Activated CD8-positive, alpha-beta memory T cell treated with anti-CD3 and anti-CD28 coated beads for 4 hours (primary cell): ENCODE measurements at places on chromosomes 11 and 22.

DNA sequence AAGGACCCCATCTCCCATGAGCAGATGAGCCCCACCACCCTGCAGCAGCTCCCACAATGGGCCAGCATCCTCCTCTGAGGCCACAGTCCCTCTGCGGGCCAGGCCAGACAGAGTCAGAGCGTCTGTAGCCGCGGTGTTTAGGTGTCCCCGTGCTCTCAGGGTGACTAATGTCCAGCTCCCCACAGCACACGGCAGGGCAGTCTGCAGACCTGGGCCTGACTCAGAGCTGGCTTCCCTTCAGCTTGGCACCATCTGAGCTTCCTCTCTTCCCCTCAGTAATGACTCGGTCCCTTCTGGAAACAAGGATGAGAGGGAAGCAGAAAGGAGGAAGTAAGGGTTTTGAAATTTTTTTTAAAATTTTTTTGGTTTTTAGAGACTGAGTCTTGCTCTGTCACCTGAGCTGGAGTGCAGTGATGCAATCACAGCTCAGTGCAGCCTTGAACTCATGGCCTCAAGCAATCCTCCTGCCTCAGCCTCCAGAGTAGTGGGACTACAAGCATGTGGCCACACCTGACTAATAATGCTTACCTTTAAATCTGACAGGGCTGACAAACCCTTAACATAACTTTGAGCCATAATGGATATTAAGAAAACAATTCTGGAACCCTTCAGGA is 28.5 kb downstream of the LRRC74B start:
- no peak for DNase-seq

- no peak for DNase-seq
Measured at GRCh38 chr11:25910086-25910485, 421.8 kb upstream of the ANO3 start.

DNA sequence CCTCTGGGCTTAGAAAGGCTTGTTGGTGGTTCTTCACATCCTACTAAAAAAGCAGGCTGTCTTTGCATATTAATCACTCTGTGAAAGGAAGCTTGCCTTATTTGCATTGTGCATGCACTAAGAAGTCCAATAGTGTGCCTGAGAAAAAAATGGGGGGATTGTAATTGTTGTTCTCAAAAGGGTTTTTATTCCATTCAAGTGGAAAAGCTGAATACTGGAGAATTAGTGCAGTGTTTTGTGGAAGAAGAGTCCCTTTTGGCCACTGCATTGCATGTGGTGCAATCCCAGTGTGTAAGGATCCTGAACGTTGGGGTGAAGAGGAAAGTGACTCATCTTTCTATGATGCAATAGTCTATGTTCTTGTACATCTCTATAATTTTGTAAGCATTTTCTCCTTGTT is 16.5 kb downstream of the NCAM1 start:
- no peak for DNase-seq

GRCh38 chr22:48432781-48433518 is 1394.7 kb downstream of the BRD1 start:
- no peak for DNase-seq

DNA sequence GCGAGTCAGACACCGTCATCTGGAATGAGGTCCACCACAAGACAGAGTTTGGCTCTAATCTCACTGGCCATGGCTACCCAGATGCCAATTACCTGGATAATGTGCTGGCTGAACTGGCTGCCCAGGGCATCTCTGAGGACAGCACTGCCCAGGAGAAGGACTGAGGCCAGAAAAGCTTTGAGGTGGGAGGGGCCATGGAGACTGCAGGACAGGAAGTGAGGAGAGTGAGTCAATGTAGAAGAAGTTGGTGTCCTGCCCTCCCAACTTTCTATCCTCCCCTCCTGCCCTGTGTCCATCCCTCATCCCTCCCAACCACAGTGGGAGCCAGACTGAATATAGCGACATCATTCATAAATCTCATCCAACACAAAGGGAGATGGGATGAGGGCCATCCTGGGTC is 8.0 kb downstream of the MPEG1 start:
- no peak for DNase-seq

DNA sequence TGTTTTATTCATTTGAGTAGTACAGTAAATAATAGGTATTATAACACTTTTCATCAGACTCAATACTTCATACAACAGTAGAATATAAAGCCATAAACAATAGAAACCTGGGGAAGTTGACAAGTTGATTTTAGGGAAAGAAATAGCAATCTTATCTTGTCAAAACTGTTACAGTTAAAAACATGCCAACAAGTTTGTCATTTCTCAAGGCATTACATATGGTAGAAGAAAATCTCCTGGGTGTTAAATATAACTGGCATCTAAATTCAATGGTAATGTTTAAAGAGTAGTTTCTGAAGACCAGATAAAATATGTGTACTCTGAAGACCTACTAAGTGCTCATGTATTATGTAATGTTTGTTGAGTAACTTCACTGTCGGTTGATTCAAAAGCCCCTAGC is 75.1 kb downstream of the LRRC4C start:
- no peak for DNase-seq

GRCh38 chr11:104098132-104098531 is 61.7 kb downstream of the DDI1 start:
- no peak for DNase-seq

- DNase-seq: no peak
Measured at GRCh38 chr11:111524056-111524455, 9.5 kb downstream of the HOATZ start.

- no peak for DNase-seq
Measured at GRCh38 chr22:47460861-47461260, 698.4 kb downstream of the TBC1D22A start.

DNA sequence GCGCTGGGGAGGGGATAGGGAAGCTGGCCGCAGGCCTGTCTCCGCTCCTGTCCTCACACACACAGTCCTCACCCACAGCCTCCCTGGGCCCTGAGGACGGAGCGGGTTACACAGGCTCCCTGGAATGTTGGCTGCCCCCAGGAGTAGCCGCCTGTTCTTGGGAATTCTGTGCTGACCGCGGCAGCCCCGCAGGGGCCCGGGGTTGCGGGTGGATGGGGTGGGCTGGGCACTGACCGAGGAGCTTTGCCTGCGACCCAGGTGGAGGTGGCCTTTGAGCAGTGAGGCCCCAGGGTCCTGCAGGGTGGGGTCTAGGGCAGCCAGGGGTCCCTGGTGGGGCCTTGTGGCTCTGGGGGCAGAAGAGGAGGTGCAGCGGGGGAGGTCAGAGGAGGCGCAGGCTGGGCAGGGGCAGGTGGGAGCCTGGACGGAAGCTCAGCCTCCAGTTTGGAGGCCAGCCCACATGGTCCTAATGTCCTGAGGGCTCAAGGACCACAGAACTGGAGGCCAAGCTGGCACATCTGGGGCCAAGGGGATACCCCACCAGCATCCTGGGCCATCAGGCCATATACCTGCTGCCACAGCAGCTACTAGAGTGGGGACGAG is 6.6 kb upstream of the MRGPRG start:
- no peak for DNase-seq

DNA sequence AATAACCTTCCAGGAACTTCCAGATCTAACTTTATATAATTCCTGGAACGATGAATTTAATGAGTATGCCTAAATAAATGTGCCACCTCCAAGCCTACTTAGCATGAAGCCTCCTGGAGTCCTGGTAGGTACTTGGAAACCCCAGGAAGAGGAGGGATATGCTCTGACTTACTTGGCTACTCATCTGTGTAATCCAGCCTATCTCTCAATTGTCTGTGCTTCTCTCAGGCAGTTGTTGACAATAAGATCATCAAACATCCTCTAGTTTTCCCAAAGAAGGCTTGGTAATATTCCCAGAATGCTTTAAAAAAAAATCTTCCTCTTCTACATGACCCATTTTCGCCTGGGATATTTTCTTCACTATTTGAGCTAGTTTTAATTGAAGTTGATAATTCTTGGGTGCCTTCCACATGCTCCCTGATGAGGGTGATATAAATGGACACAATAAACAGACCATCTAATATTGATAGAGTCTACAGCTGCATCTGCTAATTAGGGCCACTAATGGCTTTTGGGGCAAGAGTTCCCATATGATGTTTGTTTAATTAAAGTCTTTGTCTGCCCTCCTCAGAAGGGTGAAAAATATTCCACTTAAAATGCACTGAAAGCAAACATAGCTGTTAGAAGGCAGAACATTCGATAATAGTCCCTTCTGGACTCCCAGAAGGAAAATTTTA is 75.5 kb upstream of the RAB38 start:
- DNase-seq: no peak

DNA sequence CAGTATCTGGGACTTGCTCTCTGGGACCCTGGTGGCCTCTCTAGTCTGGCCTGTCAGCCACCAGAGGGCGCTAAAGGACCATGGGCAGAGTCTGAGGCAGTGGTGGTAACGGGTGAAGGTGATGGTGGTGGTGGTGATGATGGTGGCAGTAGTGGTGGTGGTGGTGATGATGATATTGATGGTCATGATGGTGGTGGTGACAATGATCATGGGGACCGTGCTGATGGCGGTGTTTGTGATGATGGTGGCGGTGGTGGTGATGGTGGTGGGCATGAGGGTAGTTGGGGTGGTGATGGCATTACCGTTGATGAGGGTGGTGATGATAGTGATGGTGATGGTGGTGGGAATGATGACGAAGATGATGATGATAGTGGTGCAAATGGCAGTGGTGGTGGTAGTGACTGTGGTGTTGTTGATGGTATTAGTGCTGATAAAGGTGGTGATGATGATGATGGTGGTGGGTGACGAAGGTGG is 16.0 kb downstream of the TRPM5 start:
- DNase-seq: peak; percentile 73

GRCh38 chr11:28268925-28269324 is 160.7 kb downstream of the METTL15 start:
- no peak for DNase-seq

- no peak for DNase-seq
Measured at GRCh38 chr11:66326261-66327111, 9.6 kb upstream of the CD248 start.

- DNase-seq: no peak
Measured at GRCh38 chr11:129223701-129224149, 31.6 kb upstream of the ARHGAP32 start.

DNA sequence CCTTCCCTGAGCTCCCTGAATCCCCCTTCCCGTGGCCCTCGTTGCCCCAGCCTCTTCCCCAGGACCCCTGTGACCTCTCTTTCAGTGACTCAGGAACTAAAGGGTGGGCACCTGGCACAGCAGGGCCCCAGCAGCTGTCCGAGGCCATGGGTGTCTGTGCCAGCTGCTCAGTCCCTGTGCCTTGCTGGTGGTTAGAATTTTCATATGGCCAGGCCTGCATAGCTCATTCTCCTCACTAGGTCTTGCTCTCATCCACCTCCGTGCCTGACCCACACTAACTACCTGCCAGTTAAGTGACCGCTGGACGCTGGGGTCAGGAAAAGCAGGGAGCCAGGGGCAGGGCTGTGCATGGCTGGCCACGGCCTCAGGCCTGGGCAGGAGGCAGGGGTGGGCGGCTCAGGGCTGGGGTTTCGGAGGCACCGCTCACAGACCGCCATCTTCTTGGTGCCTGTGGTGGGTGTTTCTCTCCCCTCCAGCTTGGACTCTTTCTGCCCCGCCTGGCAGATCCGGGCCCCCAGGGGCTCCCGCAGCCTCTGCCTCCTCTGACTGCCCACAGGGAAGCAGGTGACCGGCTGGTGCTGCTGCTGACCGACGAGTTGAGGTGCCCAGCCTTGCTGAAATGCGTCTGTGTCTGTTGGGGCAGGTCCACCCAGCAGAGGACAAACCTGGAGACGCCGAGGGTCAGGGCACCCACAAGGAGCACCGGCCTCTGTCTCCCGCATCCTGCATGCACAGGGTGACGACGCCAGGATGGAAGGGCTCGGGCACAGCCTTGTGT is 20.3 kb downstream of the MRGPRD start:
- DNase-seq: no peak

DNA sequence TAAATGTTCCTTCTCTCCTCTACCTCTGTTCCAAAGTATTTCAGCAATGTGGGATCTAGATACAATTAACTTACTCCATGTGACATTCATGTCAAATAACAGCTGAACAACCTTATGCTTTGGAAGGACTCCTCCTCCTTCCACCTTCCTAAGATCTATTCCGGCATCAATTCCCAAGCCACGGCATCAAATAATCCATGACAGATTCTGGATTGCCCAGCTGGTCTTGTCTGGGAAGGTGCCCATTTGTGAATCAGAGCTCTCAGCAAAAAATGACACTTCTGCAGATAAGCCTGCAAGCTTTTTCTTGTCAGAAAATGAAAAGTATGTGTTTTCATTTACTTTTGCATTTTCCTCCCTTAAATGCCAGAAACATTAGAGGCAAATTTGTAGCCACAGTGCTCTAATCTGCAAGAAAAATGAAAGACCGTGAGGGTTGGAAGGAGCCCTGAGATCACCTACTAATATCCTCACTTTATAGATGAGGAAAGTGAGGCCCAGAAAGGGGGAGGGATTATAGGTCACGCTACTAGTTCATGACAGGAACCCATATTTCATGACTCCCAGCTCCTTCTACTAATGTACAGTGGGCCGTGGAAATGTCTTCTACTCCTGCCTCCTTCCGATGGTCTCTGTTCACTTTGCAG is 124.0 kb downstream of the ME3 start:
- DNase-seq: no peak
